ENCODE measurements at places on chromosomes 16 and 17.

DNA sequence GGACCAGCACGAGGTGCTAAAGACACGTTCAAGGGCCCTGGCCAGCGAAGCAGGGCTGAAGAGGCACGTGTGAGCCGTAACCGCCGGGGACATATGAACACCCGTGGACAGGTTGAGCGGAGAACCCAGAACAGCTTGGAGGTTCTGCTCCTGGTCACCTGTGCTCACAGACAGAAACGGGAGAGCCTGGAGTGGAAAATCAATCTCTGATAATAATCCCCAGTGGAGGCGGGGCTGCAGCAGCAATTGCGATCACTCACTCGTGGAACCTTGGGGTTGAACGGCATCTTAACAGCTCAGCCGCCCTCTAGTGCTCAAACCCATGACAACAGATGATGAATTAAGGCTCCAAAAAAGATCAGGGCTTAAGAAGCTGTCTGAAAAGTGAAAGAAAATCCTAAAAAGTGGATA, 25.6 kb downstream of the WIPI1 start:
- DNase-seq: peak; percentile 13

- DNase-seq: no peak
Measured at GRCh38 chr16:53515811-53516210, 12.8 kb upstream of the AKTIP start.

DNA sequence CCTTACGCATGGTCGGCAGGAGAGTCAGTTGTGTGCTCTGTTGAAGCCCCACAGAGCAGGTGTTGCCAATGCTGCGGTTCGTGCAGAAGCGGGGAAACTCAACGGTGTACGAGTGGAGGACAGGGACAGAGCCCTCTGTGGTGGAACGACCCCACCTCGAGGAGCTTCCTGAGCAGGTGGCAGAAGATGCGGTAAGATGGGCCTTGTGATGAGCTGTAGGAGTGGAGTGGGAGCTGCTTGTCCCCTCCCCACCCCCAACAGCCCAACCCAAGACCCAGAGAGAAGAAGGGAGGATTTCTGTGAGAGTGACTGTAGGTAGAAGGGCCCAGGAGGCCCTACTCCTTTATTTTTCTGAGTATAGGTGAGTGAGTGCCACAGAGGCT, 4.9 kb downstream of the CDK5RAP3 start:
- DNase-seq: no peak

- no peak for DNase-seq
Measured at GRCh38 chr17:49294122-49294521, 63.5 kb upstream of the PHOSPHO1 start.

DNA sequence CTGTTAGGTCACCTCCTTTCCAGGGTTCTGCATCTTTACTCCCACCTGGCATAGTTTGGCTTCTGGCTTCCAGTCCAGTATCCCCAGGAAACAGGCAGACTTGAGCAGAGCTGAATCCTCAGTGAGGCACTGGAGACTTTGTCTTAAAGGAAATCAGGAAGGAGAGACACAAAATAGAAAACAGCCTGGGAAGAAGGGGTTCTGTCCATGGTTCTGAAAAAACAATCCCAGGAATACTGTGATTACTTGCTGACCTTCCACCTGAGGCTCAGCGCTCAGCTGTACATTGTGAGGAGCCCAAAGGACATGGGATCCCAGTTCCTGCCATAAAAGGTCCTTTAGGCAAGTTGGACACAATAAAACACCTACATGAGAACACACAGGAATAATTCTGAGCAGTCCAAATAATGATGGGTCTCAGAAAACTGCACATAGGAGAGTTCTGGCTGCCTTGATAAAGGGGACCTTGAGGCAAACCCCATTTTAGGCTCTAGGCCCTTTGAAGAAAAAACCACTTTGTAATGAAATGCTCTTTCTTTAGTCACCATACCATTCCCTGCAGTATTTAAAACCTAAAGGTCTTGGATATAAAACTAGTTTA, 81.4 kb upstream of the CRHR1 start:
- DNase-seq: peak; percentile 9

GRCh38 chr16:11264155-11264832, 4.8 kb downstream of the TNP2 start:
- peak; percentile 32 for DNase-seq

DNA sequence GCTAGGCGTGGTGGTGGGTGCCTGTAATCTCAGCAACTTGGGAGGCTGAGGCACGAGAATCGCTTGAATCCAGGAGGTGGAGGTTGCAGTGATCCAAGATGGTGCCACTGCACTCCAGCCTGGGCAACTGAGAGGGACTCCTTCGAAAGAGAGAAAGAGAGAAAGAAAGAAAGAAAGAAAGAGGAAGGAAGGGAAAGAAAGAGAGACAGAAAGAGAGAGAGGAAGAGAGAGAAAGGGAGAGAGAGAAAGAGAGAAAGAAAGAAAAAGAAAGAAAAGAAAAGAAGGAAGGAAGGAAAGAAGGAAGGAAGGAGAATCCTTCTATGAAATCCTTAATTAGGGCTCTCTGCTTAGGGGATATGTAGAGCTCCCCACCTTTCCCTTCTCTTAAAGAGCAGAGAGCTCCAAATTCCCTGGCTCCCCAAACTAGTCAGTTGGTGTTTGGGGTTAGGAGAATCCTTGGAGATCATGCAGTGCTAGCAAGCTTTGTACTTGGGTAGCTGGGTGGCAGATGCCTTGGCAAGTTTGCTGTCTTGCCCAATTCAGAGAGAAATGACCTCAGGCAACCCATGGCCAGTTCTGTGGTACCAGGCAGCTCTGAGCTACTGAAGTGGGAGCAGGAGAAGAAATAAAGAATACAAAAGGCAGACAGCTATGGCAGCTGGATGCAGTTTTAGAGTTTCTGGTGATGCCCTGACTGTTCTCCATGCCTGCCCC, 8.9 kb upstream of the HOXB13 start:
- DNase-seq: no peak

GRCh38 chr16:67112591-67113399, 3.1 kb downstream of the PHAF1 start:
- DNase-seq: no peak

- no peak for DNase-seq
Measured at GRCh38 chr17:1907909-1908698, 78.3 kb downstream of the RPA1 start.

DNA sequence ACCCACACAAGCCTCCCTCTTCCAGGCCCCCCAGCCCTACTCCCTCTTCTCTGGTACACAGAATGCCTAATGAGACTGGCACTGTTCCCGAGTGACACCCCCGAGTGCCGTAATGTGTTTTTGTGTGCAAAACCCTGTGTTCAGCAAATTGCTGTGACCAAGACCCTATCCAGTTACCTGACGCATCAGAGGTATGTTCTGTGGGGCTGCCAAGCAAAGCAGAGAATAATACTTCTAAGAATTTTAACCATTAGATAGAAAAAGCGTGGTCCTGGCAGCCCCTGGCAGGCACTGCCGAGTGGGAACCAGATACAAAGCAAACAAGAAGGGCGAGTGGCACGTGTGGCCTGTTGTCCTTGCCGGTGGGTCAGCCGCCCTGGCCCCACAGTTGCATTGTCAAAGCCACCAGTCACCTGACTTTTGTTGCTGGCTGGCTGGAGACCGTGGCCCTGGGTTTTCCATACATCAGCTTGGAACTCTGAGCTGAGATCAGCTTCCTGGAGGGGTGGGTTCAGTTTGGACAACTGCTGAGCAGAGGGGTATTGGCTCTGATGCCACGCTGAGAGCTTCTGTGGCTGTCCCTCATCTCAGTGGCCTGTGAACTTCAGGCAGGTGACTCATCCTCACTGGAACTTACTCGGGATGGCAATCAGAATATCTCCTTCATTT, 69.1 kb upstream of the BRD7 start:
- DNase-seq: no peak

GRCh38 chr17:68820825-68821481, 134.2 kb downstream of the ABCA8 start:
- no peak for DNase-seq

DNA sequence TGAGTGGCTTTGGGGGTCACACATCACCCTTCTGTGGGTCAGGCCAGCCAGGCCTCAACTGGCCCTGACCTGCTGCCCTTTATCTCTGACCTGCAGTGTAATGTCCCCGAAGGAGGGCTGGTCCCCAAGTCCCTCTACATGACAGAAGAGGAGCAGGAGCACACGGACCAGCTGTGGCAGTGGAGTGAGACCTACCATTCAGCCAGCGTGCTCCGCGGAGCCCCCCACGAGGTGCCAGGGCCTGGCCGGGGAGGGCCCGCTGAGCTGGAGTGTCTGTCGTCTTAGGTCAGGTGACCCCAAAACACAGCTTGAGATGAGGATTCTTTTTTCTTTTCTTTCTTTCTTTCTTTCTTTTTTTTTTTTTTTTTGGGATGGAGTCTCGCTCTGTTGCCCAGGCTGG, 26.5 kb downstream of the NAGPA start:
- no peak for DNase-seq

DNA sequence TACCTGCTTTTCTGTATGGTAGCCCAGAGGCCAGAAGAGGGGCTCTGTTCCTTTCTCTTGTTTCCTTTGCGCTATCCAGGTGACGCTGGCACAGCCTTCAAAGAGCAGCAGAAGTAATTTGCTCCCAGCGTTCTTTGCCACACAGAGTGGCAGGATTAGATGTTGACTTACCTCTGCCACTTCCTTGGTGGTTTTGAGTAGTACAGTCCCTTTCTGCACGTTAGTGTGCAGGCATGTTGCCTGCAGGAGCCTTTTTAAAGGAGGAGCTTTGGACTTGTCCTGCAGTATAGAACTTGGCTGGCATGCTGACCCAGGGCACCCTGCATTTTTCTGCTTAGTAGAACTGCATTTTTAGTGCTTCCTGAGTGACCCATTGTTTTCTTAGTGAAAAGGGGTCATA, at the start of gene ABCC11:
Gene ABCC11, minus strand, starts transcription at position 229 of the 400 bp plus-strand sequence. CDS start 15,618 bp downstream, outside the sequence.
- DNase-seq: no peak

DNA sequence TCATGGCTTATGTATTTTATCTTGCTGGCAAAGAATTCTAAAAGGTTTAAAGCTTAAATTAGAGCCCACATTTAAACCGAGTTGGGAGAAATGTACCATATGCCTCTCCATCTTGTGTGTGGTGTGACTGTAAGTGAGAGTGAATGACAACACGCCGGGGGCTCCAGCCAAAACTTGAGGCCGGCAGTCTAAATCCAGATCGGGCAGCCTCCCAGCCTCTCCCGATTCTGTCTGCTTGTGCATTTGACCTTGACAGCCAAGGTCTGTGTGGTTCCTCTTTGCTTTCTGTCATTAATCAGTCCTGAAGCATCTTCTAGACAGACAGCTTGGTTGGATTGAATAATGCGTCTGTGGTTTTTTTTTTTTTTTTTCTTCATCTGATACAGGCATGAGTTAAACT, 1093.2 kb upstream of the EEF2KMT start:
- no peak for DNase-seq

DNA sequence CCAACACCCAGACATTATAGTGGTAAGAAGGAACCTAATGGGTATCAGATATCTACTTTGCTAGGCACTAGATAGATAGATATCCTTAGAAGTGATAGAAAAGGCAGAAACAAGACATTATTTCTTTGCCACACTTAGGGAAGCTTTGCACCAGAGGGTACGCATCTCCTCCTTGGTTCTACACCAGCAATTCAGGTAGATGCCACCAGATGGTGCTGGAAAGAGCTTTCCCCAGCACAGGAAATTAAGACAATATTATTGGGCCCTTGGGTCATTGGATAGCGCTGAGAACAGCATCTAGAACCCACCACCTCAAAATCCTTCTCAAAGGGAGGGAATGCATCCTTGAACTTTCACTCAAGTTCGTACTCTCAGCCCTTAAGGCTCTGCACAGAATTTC, 173.8 kb upstream of the CCL2 start:
- DNase-seq: peak; percentile 36

DNA sequence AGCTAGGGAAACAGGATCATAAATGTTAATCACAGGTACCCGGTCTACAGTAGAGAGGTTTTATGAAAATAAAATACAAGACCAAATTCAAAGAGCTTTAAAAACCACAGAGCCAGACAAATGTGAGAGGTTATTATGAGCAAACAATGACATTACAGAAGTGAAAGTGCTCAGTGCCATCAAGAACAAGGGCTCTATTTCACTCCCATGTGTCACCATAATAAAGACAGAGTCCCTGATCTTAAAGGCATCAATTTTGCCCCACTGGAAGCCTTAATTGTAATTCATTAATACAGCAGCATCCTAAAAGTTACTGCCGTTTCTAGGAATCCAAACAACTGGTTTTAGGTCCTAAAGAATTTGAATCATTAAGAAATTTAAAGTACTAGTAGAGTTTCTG, 43.7 kb upstream of the CDRT4 start:
- no peak for DNase-seq
